ENCODE measurements at places on chromosomes 13 and 19.

DNA sequence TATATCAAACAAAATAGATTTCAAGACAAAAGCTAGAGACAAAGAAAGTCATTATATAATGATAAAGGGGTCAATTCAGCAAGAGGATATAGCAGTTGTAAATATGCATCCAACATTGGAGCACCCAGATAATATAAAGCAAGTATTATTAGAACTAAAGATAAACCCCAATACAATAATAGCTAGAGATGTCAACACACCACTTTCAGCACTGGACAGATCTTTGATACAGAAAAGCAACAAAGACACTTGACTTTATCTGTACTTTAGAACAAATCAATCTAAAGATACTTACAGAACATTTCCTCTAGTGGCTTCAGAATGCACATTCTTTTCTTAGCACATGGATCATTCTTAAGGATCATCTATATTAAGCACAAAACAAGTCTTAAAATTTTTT, 59.1 kb upstream of the TEX29 start:
- no peak for DNase-seq

- peak; percentile 22 for DNase-seq
Observed at GRCh38 chr13:60162096-60162495, 1.6 kb downstream of the DIAPH3 start.

DNA sequence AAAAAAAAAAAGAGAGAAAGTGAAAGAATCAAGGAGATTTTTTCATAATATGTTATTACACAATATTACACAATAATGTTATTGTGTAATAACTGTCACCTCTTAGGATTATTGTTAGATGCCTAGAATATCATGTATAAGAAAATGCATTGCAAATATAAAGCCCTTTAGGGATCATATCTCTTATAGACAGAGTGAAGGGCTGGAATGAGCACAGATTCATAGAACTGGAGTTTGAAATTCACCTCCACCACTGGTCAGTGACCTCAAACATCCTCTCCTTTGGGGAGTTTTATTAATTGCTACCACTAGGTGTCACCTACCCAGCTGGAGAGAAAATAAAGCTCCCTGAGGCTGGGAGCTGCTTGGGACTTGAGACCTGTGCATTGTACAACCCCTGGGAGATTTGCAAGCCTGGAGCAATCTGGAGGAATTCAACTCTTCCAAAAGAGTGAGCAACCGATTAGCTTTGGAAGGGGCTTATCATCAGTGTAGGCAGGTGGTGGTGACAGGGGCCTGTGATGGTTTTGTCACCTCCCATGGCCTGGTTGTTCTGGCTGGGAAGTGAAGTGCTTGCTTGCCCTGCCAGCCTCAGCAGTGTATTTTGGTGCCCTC, 30.3 kb upstream of the FRY start:
- DNase-seq = peak; percentile 54

GRCh38 chr13:49404703-49405020, 39.2 kb downstream of the CAB39L start:
- DNase-seq = no peak

DNA sequence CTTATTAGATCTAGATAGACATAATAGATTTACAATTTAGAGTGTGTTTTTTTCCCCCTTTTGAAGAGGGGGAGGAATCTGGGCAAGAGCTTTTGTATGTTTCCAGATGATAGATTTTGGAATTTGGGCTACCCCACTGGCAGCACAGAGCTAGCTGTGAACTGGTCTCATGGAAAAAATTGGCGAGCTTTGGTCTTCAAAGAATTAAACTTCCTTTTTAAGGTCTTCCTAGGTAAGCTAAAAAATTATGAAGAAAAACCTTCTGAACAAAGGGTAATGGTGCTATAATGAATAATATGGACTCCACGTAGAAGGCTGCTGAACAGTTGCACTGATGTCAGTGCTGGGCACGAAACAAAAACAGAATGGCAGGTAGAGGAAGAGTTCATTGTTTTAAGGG, 109.3 kb downstream of the ZIC5 start:
- DNase-seq = no peak

GRCh38 chr19:55489711-55490477, 1.7 kb downstream of the SSC5D start:
- no peak for DNase-seq

DNA sequence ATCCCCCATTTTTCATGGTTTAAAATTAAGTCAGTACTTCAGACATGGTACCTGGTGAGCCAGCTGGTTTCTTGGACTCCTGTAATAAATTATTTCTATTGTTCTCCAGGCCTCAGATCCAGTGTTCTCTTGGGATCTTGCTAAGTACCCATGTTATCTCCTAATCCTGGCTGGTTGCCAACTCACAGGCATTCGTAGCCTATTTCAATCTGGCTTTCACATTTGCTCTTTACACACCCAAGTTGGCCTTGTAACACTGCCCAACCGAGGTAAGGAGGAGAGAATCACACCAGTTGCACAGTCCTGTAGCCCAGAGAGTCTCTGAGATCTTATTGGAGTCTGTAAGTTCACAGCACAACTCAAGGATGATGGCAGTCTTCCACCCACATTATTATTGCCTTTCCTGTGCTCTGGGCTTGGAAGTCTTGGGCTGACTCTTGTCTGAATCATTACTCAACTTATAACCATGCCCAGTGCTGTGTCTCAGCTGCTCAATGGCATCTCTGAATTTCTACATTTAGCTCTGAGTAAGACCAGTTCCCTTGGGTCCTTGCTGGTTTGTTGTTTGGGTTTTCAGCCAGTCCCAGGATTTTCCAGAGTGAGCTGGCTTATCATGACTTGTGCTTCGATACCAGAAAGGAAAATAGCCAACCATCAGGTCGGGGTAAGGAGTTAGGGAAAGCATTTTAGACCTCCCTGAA, 76.6 kb upstream of the KLF12 start:
- peak; percentile 92 for DNase-seq

GRCh38 chr19:4700693-4700970, 23.0 kb downstream of the DPP9 start:
- DNase-seq = no peak

GRCh38 chr19:1855828-1856255, 7.5 kb downstream of the KLF16 start:
- DNase-seq = no peak

GRCh38 chr19:17794731-17795494, at the start of gene B3GNT3:
Gene B3GNT3 (plus strand): TSS chr19:17795138. CDS start chr19:17807808, 12,670 bp downstream.
- peak; percentile 39 for DNase-seq

- DNase-seq = peak; percentile 84
Observed at GRCh38 chr19:42553292-42554045, 25.2 kb upstream of the CEACAM1 start.

- no peak for DNase-seq
Observed at GRCh38 chr19:54416695-54417491, 1.6 kb downstream of the TTYH1 start.

DNA sequence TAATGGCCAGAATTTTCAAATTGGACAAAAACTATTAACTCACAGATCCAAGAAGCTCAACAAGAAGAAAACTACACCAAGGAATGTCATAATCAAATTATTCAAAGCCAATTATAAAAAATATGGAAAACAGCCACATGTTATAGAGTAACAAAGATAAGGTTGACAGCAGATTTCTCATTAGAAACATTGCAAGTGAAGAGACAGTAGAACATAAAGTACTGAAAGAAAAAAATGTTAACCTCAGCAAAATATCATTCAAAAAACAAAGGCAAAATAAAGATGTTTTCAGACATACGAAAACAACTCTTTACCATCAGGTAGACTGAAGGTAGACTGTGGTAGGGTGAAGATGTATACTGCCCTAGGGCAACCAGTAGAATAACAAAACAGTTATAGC, 83.4 kb downstream of the KCNRG start:
- DNase-seq = no peak

GRCh38 chr13:27921421-27921960, 1.7 kb downstream of the PDX1 start:
- no peak for DNase-seq

- no peak for DNase-seq
Observed at GRCh38 chr13:111953546-111954178, 113.3 kb upstream of the SOX1 start.

DNA sequence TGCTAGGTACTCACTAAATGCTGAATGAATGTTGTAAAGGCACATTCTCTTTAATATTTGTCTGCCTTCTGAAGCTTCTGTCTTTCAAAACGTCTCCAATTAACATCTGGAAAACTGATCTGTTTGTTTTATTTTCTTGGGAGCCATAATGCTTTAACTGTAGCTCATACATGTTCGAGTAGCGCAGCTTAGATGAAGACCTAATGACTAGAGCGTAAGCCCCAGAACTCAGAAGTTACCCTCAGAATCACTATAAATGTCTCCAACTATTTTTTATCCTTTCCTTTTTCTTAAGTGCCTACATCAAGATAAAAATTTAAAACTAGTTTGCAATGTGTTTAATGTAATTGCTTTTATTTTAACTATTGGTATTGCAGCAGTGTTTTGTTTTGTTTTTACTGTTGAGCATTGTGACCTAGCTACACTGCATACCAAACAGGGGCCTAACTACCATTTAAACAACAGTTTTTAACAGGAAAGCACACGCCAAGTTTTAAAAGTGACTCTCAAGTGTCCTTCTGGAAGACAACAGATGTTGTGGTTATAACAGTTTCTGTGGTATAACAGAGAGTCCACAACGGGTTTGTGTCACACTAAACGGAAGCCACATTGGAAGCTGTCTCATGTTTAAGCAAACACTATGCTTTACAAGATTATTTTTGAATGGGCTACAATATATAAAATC, 42.0 kb downstream of the MRPL57 start:
- peak; percentile 15 for DNase-seq

GRCh38 chr13:99086267-99087097, 108.6 kb upstream of the DOCK9 start:
- DNase-seq = peak; percentile 50

- no peak for DNase-seq
Observed at GRCh38 chr19:53875602-53876325, 6.2 kb upstream of the PRKCG start.

- no peak for DNase-seq
Observed at GRCh38 chr13:40017662-40018262, 362.3 kb downstream of the COG6 start.

GRCh38 chr13:63449550-63449949, 2033.9 kb upstream of the PCDH20 start:
- peak; percentile 50 for DNase-seq
